ENCODE measurements at places on chromosomes 5 and 9.

GRCh38 chr9:91603932-91604331 lies 180.3 kb upstream of the NFIL3 start:
- DNase-seq = no peak

- no peak for DNase-seq
Measured at GRCh38 chr9:124399968-124400940, 15.0 kb downstream of the PSMB7 start.

DNA sequence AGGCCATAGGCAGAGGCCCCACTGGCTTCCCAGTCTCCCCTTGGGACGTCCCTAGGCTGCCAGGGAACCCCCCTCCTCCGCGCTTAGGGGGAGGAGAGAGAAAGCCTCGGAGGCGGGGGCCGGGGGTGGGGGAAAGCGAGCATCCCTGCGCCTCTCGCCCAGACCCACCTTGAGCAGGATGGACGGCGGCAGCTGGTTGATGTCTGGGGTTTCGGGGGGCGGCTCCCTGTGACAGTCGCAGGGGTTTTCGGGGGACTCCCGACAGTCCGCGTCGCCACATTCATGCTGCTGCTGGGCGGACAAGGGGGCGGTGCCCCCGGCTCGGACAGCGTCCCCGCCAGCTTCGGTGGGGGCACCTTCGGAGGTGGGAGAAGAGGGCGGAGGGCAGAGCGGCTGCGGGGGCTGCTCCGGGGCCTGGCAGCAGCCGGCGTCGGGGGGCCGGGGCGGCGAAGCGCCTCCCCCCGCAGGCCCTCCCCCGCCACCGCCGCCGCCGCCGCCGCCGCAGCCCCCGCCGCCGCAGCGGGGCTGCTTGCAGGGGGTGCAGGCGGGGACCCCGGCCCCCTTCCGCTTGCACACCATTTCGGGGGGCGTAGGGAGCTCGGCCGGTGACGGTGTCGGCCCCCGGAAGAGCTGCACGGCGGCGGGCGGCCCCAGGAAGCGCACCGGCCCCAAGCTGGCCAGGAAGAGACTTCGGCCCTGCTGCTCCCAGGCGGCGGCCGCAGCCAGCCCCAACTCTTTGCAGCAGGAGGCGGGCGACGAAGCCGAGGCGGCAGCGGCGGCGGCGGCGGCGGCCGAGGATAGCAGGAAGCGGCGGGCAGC lies 1.2 kb downstream of the FBXL17 start:
- DNase-seq = no peak

GRCh38 chr9:91781906-91782305 lies 168.1 kb downstream of the ROR2 start:
- no peak for DNase-seq

GRCh38 chr5:126525630-126526245 lies 69.3 kb downstream of the ALDH7A1 start:
- peak; percentile 86 for DNase-seq

- DNase-seq = no peak
Measured at GRCh38 chr5:14879393-14879792, 7.8 kb upstream of the ANKH start.

DNA sequence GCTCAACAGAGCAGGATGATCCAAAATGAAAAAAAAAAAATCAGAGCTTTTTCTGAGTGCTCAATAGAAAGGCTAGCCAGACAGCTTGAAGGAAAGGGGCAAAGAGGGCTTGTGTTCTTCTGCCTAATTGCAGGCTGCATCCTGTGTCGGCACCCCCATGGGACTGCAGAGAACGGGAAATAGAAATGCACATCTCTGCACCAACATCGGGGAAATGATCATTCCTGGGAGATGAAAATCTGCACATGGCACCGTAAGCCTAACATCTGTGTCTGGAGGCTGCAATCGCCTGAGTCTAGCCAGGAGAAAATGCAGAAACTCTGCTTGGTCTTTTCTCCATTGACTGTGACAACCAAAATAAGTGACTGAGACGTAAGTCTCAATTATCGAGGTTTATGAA lies 243.9 kb downstream of the ICE1 start:
- DNase-seq = no peak

- no peak for DNase-seq
Measured at GRCh38 chr5:112870966-112871365, 9.9 kb downstream of the SRP19 start.

- DNase-seq = no peak
Measured at GRCh38 chr5:179974946-179975712, 67.4 kb upstream of the TBC1D9B start.

- DNase-seq = no peak
Measured at GRCh38 chr5:157049605-157050004, 9.3 kb downstream of the HAVCR1 start.

- no peak for DNase-seq
Measured at GRCh38 chr5:34533582-34534522, 122.3 kb upstream of the RAI14 start.

- DNase-seq = no peak
Measured at GRCh38 chr5:127112347-127112864, 39.1 kb upstream of the C5orf63 start.

GRCh38 chr9:131228988-131229387 lies 47.3 kb downstream of the FAM78A start:
- no peak for DNase-seq

- no peak for DNase-seq
Measured at GRCh38 chr9:116160676-116161571, 7.3 kb downstream of the PAPPA start.

- DNase-seq = no peak
Measured at GRCh38 chr9:96249746-96250145, 52.2 kb downstream of the HSD17B3 start.

- no peak for DNase-seq
Measured at GRCh38 chr5:91206734-91207133, 176.4 kb downstream of the ARRDC3 start.
